ENCODE measurements at places on chromosomes 3 and 15.

GRCh38 chr15:51776952-51777569 is 25.7 kb downstream of the TMOD2 start:
- no peak for DNase-seq

- no peak for DNase-seq
These were observed 1.8 kb upstream of the NAALADL2 start for GRCh38 chr3:174857301-174857700.

GRCh38 chr3:47985381-47985780 is 30.8 kb downstream of the MAP4 start:
- DNase-seq: no peak

DNA sequence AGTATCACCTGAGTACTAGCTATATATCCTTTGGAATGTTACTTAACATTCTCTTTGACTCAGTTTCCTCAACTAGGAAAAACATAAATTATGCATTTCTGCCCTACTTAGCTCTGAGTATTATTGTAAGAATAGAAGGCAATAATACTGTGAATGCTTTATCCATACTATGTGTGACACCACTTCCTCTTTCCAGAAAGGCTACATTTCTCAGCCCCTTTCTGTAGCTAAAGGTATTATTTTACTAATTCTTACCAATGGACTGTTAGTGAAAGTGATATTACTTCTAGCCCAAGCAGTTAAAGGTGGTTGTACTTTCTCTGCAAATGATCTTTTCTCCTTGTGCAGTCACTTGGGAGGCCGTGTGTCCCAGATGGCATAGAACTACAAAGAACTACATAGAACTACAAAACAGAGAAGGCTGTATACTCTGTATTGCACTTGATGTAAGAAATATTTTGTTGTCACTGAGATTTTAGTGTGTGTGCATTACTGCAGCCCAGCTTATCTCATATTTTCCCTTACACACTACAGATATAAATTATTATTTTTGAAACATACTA is 35.1 kb downstream of the MYH15 start:
- no peak for DNase-seq

- no peak for DNase-seq
These were observed 18.3 kb upstream of the ACTC1 start for GRCh38 chr15:34813446-34814190.

DNA sequence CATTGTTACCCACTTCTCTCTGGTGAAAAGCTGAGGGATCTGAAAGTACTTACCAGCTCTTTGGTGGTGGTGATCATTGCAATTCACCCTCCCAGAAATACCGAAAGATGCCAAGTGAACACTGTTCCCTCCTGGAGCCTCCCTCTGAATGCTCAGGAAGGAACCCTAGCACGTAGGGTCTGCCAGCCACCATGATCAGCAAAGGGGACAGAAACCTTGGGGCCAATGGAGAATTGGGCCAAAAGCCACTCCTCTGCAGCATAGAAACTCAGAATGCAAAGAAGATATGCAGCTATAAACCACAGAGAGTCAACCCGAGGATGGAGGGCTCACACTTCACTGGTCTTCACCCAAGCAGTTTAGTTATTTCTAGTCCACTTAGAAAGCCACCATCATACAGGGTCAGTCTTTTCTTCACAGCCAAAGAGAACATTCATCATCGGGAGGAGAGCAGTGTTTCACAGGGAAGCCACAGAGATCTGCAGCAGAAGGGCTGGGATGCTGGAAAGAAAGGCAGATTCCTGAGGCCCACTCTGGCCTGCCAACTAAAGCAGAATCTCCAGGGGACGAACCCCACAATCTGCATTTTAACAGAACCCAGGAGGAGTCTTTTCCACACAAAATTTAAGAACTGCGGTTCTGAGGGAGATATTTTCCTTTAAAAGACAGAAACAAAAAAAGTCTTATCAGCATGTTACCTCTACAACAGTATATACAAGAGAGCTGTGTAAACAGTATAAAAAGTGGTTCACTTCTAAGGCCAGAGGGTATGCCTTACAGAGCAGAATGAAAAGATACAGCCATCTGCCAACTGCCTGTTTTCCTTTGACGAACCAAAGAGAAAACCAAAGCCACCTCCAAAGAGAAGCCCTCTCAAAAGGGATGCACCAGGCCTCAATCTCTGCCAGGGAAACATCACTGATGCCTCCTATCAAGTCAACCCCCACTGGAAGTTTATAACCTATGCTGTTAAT is 11.3 kb downstream of the TBC1D2B start:
- peak; percentile 22 for DNase-seq

GRCh38 chr3:113498221-113499005 is 16.5 kb downstream of the SPICE1 start:
- DNase-seq: no peak

- DNase-seq: no peak
These were observed 987.4 kb downstream of the TUSC7 start for GRCh38 chr3:117696851-117697407.

DNA sequence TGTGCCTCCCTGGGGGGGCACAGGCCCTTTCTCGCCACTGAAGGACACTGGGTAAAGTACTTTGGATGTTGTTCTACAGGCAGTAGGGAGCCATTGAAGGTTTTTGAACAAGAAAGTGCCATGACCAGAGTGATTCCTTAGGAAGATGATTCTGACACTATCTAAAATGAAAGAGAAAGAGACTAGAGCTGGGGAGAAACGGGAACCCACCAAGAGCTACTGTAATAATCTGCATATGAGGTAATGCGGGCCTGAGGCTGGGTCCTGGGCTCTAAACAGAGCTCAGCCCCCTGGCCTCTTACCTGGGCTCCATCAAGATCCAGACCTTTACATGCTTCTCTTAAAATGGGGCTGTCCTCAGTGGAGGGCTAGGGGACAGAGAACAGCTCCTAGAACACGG is 24.9 kb downstream of the GRK7 start:
- no peak for DNase-seq

DNA sequence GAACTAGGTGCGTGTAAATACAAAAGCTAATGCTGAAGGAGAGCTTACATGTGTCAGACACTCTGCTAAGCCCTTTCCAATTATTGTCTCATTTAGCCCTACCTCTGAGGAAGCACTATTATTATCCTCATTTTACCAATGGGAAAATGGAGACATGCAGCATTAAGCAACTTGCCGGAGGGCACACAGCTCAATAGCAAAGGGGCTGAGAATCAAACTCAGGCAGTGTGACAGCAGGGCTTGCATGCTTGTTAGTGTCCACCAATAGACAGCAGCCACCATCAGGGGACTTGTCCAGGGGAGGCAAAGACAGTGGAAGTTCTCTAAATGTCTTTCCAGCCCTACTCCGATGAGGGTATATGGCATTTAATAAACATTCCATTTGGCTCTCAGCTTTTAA is 548.6 kb downstream of the MAGI1 start:
- DNase-seq: no peak

DNA sequence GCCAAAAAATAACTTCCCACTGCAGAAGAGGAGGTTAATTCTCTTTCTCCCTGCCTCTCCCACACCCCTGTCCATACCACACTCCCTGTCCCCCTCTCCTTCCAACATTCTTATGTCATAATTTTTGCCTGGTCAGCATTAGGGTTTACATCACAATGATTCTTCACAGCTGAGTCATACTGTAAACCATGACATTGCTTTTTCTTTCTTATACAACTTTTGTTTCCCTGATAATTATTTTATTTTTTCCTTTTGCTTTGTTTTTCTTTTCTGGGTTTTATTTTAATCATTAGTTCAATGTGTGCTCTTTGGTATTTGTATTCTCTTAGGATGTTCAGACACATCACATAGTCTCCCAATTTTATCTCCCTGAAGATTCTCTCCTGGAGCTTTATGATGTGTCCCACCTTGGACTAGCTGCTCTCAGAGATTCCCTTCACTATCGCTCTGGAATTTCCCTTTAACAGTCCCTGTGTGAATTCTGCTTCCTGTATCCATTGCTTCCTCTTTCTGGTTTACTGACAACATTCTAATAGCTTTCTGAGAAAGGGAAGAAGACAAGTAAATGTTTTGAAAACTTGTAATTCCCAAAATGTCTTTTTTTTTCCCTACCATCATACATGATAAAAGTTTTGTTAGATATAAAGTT is 70.7 kb downstream of the SOX2 start:
- DNase-seq: no peak

- no peak for DNase-seq
These were observed 7.9 kb downstream of the FSIP1 start for GRCh38 chr15:39774688-39775267.

DNA sequence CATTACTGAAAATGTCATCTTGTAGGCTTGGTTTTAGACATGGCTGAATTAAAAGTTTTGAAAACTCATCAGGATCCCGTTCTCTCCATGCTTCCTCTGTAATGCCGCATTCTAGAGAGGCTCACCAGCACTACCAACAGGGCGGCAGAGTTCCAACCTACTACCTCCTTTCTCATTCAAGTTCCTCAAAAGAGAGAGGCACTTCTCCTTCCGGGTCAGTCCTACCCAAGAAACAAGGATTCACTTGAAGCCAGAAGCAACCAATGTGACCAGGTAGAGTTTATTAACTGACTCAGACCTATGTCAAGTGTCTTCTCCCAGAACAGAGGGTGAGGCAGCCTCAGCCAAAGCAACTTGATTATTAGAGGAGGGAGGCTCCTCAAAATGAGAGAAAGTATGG is 59.8 kb upstream of the GYG1 start:
- DNase-seq: no peak

DNA sequence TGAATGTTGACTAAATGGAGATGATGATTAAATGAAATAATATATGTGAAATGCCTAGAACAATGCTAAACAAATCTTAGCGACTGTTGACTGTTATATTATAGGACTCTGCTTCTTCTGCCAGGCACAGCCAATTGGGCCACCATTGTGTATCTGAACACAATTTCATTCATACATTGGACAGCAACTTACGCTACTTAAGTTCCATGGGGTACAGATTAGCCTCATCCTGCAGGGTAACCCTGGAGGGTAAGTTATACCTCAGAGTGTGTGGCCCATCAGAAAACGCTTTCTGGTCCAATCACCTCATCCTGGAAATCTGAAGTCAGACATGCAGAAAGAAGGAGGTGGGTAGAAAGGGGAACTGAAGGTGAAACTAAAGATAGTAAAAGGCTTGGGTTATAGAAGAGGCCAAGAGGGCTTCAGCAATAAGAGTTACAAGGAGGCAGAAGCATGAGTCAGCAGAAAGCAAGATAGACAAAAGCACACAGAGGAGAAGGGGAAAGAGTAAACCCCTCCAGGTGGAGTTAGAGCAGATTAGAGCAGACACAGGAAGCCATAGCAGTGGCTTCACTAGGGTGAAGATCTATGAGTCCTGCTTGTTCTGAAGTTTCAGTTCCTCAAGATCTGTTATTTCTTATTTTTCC is 119.3 kb upstream of the SLC24A5 start:
- no peak for DNase-seq

- DNase-seq: no peak
These were observed 696.8 kb upstream of the CFAP20DC start for GRCh38 chr3:59746585-59746984.

GRCh38 chr3:70273492-70273891 is 38.9 kb downstream of the MDFIC2 start:
- DNase-seq: no peak

DNA sequence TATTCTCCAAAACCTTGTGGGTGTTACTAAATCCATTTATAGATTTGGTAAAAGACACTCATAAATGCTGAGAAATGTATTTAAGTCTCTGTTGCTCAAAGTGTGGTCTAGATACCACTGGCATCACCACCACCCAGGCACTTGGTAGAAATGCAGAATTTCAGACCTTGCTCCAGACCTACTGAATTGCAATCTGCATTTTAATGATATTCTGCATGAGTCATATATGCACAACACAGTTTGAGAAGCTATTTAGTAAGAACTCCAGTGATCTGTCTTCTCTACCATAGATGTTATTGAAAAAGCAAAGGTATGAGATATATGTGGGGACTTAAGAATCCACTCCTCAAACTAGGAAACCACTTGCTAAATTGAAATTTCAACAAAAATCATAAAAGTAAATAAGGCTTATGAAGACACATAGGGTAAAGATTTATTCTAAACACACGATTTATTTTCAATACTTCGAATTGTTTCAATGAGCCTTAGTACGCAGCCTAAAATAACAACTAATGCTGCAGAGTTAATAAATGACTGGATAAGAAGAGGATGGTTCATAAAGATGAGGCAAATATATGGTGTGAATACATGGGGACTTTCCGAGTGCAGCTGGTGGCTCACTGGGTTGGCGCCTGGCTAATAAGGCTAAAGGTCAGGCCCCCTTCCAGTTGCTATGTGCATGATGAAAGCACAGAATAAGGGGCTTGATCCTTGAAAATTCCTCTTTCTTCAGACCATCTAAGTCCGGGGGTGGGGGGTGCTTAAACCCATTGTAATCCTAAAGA is 813.3 kb downstream of the NR2F2 start:
- no peak for DNase-seq

- peak; percentile 26 for DNase-seq
These were observed 4.7 kb upstream of the TBC1D2B start for GRCh38 chr15:78082106-78082742.

DNA sequence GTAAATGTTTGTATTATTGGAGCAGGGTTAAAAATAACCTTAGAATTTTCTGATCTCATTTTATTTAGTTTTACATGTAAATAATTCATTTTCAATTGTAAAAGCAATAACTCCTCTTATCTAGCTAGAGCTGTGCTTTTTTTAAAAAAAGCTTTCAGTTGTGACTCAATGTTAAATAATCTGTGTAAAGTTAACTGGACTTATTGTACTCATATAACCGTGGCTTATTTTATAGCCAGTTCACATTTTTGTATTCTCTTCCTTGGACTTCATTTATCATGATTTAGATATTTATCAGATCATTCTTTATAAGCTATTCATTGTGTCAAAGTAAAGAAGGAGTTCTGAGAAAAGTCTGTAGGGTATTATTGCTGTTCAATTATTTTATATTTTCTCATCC is 435.6 kb downstream of the CADM2 start:
- DNase-seq: no peak

DNA sequence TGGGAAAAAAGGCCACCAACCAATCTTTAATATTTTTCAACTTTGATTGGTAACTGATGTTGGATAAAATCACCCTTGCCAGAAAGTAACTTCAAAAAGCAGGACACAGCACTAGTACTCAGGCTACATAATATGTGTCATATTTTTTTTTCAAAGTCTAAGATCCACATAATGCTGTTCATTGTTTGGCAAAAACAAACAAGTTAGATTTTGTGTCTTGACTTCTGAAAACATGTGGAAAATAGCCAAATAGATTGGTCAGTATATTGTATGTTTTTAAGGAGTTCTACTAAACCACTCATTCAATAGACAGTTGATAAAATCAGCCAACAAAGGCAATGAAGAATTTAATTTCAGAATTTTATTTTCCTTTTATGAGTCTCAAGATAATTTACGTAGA is 111.7 kb upstream of the CCDC54 start:
- DNase-seq: no peak

- DNase-seq: no peak
These were observed 29.0 kb downstream of the MFN1 start for GRCh38 chr3:179376474-179376873.

- peak; percentile 37 for DNase-seq
These were observed 264.6 kb upstream of the TLE3 start for GRCh38 chr15:70362350-70362749.

Data from mesenteric fat pad (tissue), 1 donor.